ENCODE measurements at places on chromosomes 1 and 21.

GRCh38 chr1:246212013-246212412, 295.1 kb downstream of the SMYD3 start:
- H3K27ac ChIP-seq = no peak overlapping the region
- no peaks in the 10 kb centered on the region for H3K27me3 ChIP-seq
- no peaks in the 10 kb centered on the region for H3K36me3 ChIP-seq
- DNase-seq = no peak

DNA sequence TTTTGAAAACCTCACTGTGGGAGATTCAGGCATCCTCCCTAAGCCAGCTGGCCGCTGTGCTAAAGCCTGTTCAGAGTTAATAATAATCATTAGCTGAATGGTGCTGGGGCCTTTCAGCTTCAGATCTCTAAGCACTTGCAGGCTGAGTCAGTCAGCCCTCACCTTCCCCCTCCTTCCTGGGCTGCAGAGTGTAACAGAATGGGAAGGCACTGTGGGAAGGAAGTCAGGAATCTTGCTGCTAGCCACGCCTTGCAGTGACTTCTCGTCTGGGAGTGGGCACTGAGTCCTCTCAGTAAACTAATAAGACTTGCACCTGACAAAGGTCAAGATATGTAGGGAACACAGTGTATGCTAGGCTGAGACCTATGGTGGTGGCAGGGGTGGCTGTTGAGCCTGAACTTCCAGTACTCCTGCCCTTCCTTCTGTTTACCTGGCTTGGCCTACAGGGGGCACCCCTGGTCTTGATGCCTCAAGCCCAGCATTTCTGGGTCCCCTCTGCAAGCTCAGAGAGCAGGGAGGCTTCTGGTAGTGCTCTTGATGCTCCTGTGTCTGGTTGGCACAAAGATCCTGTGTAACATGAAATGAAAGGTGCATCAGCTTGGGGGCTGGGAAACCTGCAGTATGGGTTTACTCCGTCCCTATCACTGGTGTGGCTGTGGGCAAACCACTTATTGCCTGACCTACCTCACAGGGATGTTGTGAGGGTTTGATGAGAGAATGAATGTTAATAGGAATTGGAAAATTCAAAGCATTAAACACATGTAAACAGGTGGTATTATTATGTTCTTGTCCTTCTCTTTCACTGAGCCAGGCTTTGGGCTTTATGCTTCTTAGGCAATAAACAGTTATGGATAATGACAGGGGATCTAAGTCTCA, 6.0 kb downstream of the CYB561D1 start:
- peak overlapping the region; percentile 32 for H3K4me3 ChIP-seq
- no peak overlapping the region for H3K27ac ChIP-seq
- no peaks in the 10 kb centered on the region for H3K27me3 ChIP-seq
- no peak for DNase-seq
- H3K36me3 ChIP-seq = peaks cover 7% of the 10 kb centered on the region

GRCh38 chr1:165828669-165829329, 1.4 kb downstream of the UCK2 start:
- peak overlapping the region; percentile 97 for H3K4me3 ChIP-seq
- peak overlapping the region; percentile 98 for H3K27ac ChIP-seq
- no peaks in the 10 kb centered on the region for H3K27me3 ChIP-seq
- peak; percentile 56 for DNase-seq
- peaks cover 15% of the 10 kb centered on the region for H3K36me3 ChIP-seq
- H3K4me1 ChIP-seq = peaks cover 66% of the 10 kb centered on the region

DNA sequence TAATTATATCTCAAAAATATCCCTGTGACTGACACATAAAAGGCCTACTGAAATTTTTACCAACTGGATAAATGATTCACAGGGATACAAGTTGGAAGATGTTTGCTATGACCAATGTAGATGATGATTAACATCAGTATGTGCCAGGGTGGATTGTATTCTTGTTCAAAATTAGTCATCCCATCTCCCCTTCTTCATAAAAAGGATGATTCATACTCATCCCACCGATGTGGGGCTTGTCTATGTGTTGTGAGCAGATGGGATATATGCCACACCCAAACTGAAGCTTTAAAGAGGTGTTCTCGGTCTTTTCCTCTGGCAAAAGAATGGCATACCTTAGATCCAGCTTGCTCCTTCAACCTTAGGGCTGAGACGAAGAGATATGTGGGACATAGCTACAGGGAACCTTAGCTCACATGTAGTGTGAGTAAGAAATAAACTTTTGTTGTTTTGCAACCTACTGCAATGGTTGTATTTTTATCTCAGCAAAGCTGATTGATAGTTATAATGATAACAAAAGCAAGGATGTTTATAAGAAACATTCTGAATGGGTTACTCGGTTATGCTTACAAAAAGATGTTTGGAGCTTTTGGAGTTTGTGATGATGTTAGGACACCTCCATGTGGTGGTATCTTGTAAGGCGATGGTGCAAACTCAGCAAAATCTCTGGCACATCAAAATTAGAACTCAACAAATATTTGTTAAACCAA, 29.4 kb downstream of the SPATA17 start:
- H3K4me3 ChIP-seq = no peak overlapping the region
- no peaks in the 10 kb centered on the region for H3K36me3 ChIP-seq
- H3K27me3 ChIP-seq = no peaks in the 10 kb centered on the region
- no peaks in the 10 kb centered on the region for H3K4me1 ChIP-seq
- no peak for DNase-seq

DNA sequence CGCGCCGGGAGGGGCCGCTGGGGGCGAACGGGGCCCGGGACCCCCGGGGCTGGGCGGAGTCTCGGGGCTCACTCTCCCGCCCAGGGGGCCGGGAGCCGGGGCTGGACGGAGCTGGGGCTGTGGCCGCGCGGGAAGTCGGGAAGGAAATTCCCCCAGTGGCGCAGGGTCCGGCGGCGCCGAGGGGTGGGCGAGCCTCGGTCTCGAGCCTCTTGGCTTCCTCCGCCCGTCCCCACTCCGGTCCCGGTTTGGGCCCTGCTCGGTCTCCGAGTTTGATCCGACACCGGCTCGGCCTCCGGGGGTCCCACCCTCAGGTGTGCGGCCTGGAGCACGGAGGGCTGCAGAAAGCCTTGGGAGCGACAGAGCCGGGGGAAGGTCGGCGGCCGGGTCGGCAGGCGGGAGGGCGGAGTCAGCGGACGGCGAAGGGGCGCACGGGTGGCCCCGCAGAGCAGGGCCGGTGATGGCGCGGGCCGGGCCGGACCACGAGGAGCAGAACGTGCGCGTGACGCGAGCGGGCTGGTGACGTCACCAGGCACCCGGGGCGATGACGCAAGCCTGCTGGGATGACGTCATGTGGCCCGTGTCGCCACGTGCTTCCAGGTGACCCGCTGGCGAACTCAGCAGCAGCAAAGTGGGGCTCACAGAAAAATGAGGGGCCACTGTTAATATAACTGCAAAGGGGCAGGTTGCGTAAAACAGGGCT, 610 bp upstream of the HES4 start:
- H3K27me3 ChIP-seq = peaks cover 29% of the 10 kb centered on the region
- peak overlapping the region; percentile 84 for H3K4me3 ChIP-seq
- H3K27ac ChIP-seq = peak overlapping the region; percentile 95

DNA sequence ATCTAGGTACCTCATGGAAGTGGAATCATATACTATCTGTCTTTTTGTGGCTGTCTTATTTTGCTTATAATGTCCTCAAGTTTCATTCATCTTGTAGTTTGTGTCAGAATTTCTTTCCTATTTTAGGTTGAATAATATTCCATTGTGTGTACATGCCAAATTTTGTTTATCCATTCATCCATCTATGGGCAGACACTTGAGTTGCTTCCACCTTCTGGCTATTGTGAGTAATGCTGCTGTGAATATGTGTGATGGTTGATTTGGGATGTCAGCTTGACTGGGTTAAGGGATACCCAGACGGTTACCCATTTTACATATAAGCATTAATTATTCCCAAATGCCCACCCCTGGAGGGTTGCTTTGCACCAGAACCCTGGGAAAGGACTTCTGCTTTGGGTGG, 477.5 kb downstream of the PTPRU start:
- no peak for DNase-seq
- no peak overlapping the region for H3K4me3 ChIP-seq
- no peak overlapping the region for H3K27ac ChIP-seq
- H3K36me3 ChIP-seq = no peaks in the 10 kb centered on the region
- peaks cover 30% of the 10 kb centered on the region for H3K4me1 ChIP-seq

GRCh38 chr1:244383278-244383884, 68.3 kb downstream of the ADSS2 start:
- peaks cover 3% of the 10 kb centered on the region for H3K27me3 ChIP-seq
- DNase-seq = no peak
- H3K4me3 ChIP-seq = no peak overlapping the region
- peaks cover 5% of the 10 kb centered on the region for H3K4me1 ChIP-seq
- H3K36me3 ChIP-seq = peaks cover 5% of the 10 kb centered on the region

- peaks cover 10% of the 10 kb centered on the region for H3K4me1 ChIP-seq
- H3K27me3 ChIP-seq = peaks cover 6% of the 10 kb centered on the region
- DNase-seq = no peak
- H3K27ac ChIP-seq = no peak overlapping the region
Measured at GRCh38 chr1:14083706-14084105, 383.7 kb downstream of the PRDM2 start.

- DNase-seq = no peak
- peaks cover 11% of the 10 kb centered on the region for H3K36me3 ChIP-seq
- no peak overlapping the region for H3K4me3 ChIP-seq
- peaks cover 5% of the 10 kb centered on the region for H3K27me3 ChIP-seq
- peaks cover 19% of the 10 kb centered on the region for H3K4me1 ChIP-seq
Measured at GRCh38 chr1:221727146-221728036, 14.5 kb downstream of the DUSP10 start.

DNA sequence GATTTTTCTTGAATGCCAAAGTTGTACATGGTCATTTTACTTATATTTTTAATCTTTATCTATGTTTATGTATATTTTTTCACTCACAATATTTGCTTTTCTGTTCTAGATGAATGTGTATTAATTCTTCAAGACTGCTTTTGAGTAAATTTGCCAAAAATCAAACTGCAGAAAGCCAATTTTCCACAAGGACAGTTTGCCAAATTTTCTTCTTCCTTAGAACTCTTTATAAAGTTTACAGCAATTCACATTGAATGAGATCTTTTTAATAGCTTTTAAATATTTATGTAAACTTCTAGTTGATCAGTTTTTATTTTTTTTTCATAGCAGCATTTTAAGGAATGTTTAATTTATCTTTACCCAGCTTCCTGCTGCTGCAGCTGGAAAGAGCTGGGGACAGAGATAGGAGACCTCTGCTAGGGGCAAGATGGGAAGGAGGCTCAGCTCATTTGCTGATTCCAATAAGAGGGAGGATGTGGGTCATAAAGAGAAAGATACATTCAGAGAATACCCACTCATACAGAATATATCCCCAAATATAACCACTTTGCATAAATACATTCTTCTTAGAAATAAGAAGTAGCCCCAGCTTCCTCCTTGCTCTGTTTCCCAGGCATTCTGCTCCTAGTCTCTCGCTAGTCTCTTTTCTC, 93.0 kb downstream of the ODF2L start:
- DNase-seq = no peak
- H3K4me1 ChIP-seq = no peaks in the 10 kb centered on the region
- H3K4me3 ChIP-seq = no peak overlapping the region

GRCh38 chr1:227607336-227607898, 44.1 kb downstream of the ZNF678 start:
- no peak overlapping the region for H3K27ac ChIP-seq
- peaks cover 88% of the 10 kb centered on the region for H3K36me3 ChIP-seq
- no peak overlapping the region for H3K4me3 ChIP-seq
- no peak for DNase-seq

GRCh38 chr1:234909307-234909810, 219.3 kb downstream of the TOMM20 start:
- H3K36me3 ChIP-seq = no peaks in the 10 kb centered on the region
- H3K4me1 ChIP-seq = peaks cover 60% of the 10 kb centered on the region
- no peak for DNase-seq
- no peak overlapping the region for H3K27ac ChIP-seq

GRCh38 chr21:42527127-42527488, 13.5 kb downstream of the SLC37A1 start:
- H3K27me3 ChIP-seq = peaks cover 3% of the 10 kb centered on the region
- no peak for DNase-seq
- no peak overlapping the region for H3K4me3 ChIP-seq

DNA sequence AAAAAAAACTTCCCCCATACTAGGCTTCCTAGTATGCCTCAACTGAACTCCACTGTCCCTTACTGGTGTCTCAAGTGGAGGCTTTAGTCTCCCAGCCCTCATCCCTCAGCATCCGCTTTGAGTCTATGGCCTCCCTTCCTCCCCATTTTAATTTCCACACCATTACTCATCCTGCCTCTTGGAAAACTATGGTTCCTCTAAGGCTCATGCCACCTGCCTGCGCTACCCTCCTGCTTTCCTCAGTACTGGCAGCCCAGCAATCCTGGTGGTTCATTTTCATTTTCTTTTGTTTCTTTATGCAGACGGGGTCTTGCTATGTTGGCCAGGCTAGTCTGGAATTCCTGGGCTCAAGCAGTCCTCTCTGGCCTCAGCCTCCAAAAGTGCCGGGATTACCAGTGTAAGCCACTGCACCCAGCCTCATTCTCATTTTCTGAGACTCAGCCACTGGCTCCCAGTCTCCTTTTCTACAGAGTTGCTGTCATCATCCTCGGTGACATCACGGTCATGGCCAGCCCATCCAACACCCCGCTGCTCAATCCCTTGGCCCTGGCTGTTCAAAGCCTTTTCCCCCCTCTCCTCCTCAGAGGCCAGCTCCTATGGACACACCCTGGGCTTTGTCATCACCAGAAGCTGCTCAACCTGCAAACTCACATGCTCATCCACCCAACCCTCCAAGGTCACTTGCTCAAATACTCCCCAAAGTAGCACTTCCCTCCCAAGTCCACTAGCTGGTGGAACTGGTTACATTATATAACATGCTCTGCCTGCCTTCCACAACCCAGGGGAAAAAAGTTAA, 2.3 kb upstream of the PMVK start:
- H3K36me3 ChIP-seq = no peaks in the 10 kb centered on the region
- H3K4me1 ChIP-seq = peaks cover 58% of the 10 kb centered on the region
- DNase-seq = no peak
- H3K27me3 ChIP-seq = peaks cover 8% of the 10 kb centered on the region
- H3K27ac ChIP-seq = peak overlapping the region; percentile 64
- peak overlapping the region; percentile 63 for H3K4me3 ChIP-seq

- H3K4me3 ChIP-seq = no peak overlapping the region
- H3K4me1 ChIP-seq = peaks cover 12% of the 10 kb centered on the region
- DNase-seq = no peak
- no peak overlapping the region for H3K27ac ChIP-seq
- H3K27me3 ChIP-seq = peaks cover 27% of the 10 kb centered on the region
Measured at GRCh38 chr1:200542162-200542561, 78.4 kb downstream of the KIF14 start.

- H3K4me3 ChIP-seq = no peak overlapping the region
- H3K27ac ChIP-seq = peak overlapping the region; percentile 53
- no peaks in the 10 kb centered on the region for H3K36me3 ChIP-seq
Measured at GRCh38 chr1:34870395-34870794, 10.8 kb upstream of the SMIM12 start.

- peaks cover 43% of the 10 kb centered on the region for H3K27me3 ChIP-seq
- H3K4me1 ChIP-seq = peaks cover 31% of the 10 kb centered on the region
- DNase-seq = peak; percentile 80
- peak overlapping the region; percentile 67 for H3K4me3 ChIP-seq
- no peak overlapping the region for H3K27ac ChIP-seq
Measured at GRCh38 chr21:36104317-36105300, 30.3 kb upstream of the CBR3 start.

- H3K4me1 ChIP-seq = peaks cover 16% of the 10 kb centered on the region
- H3K4me3 ChIP-seq = no peak overlapping the region
- H3K36me3 ChIP-seq = no peaks in the 10 kb centered on the region
- H3K27me3 ChIP-seq = peaks cover 3% of the 10 kb centered on the region
- no peak overlapping the region for H3K27ac ChIP-seq
Measured at GRCh38 chr1:182643699-182644098, 39.5 kb upstream of the RGS16 start.

- H3K27ac ChIP-seq = no peak overlapping the region
- DNase-seq = peak; percentile 17
- H3K4me1 ChIP-seq = no peaks in the 10 kb centered on the region
- H3K27me3 ChIP-seq = no peaks in the 10 kb centered on the region
- no peak overlapping the region for H3K4me3 ChIP-seq
Measured at GRCh38 chr1:86741947-86742572, 37.7 kb downstream of the SH3GLB1 start.
